Mucosa of descending colon (tissue), 3 donors: ENCODE measurements at places on chromosomes 12 and 14.

GRCh38 chr12:20370866-20371519 lies 2.7 kb downstream of the PDE3A start:
- DNase-seq = no peak

DNA sequence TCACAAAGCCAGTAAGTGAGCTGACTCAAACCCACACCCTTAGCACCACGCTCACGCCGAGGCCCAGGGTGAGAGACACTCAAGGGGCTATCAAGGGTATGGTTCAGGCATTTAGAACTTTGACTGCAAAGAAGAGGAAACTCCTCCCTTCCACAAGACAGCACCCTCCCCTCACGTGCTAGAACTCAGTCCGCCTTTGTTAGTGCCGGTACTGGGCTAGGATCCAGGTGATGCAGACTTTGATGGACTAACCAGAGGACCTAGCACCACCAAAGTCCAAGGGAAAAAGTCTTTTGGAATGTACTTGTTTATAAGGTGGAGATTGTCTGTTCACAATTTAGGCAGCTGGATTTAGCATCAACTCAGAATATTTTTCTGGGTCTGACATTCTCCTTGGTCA lies 33.7 kb downstream of the VWF start:
- no peak for DNase-seq

GRCh38 chr14:95189367-95190132 lies 32.2 kb upstream of the DICER1 start:
- no peak for DNase-seq

- DNase-seq = no peak
Measured at GRCh38 chr14:24789378-24789884, 155.4 kb upstream of the GZMB start.

DNA sequence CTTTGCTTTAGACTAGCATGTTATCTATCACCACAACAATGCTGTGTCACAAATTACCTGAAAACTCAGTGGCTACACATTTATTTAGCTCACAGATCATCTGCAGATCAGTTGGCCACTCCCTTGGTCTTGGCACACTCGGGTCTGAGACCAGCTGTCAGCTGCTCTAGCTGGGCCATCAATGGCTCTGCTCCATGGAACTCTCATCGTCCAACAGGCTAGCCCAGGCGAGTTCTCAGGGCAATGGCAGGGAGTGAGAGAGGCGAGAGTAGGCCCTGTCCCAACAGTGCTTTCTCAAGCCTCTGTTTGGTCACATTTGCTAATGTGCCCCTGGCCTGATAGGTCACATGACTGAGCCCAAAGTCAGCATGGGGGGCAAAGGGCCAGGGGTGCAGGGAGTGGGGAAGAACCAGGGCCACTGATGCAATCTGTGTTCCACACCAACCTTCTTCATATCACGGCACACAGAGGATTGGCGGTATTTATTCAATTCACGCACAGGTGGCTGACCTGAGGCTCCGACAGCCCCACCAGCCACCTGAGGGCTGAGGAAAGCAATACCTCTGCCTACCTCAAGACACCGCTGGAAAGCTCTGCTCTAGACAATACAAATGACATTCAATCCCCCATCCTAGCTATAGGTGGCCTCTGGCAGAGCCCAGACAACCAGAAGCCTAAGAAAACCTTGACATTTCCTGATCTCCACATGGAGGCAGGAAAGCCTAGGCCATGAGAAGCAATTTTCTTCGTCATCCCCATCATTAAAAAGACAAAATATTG lies 82.5 kb downstream of the NT5DC3 start:
- DNase-seq = no peak

DNA sequence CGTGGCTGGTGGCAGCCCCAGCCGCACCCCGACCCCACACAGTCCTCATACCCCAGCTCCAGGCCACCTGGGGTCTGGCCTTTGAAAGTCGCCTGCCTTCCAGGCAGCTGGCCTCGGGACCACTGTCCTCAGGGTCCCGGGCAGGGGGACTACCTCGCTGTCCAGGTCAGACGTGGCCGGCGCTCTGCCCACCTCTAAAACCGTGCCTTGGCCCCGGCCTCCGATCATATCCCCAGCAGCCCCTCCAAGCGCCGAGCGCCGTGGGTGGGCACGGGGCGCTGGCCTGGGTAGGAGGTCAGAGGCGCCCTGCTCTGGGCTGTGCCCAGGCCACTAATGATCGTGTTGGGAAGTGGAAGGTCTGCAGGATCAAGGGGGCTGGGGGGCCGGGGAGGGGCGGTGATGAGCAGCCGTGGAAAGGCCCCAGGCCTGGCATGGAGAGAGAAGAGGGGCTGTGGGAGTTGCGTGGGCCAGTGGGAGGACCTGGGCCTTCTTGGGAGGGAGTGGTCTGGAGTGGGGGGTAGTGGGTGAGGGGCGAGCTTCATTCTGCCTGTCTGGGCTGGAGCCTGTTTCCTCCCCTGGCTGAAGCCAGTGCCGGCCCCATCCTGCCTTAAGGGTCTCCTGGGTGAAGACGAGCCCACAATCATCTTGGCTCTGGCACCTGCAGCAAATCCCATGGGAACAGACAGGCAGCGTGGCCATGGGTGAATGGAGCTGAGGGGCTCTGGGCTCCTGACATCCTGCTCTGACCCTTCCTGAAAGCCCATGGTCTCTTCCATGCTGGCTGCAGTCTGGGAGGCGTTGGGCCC lies 4.9 kb downstream of the TMEM121 start:
- DNase-seq = no peak

DNA sequence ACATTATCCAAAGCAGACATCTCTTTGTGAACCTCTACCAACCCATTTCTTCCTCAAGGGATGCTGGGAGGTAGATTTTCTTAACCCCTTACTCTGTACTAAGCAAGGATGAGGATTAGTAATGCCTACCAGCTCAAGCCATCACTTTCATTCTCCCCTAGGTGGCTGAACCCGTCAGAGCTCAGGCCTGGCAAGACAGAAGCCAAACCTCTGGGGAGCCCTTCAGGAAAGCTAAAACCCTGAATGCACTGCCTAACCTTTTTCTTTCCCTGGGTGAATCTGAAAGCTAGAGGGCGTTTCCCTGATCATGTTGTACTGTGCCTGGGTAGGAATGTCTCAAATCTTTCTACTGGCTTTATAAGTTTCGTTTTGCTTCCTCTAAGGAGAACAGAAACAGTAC lies 617.3 kb downstream of the RPL10L start:
- no peak for DNase-seq

GRCh38 chr14:33081259-33081658 lies 142.6 kb downstream of the NPAS3 start:
- DNase-seq = peak; percentile 5

- no peak for DNase-seq
Measured at GRCh38 chr12:93429448-93429847, 12.3 kb downstream of the UBE2N start.

DNA sequence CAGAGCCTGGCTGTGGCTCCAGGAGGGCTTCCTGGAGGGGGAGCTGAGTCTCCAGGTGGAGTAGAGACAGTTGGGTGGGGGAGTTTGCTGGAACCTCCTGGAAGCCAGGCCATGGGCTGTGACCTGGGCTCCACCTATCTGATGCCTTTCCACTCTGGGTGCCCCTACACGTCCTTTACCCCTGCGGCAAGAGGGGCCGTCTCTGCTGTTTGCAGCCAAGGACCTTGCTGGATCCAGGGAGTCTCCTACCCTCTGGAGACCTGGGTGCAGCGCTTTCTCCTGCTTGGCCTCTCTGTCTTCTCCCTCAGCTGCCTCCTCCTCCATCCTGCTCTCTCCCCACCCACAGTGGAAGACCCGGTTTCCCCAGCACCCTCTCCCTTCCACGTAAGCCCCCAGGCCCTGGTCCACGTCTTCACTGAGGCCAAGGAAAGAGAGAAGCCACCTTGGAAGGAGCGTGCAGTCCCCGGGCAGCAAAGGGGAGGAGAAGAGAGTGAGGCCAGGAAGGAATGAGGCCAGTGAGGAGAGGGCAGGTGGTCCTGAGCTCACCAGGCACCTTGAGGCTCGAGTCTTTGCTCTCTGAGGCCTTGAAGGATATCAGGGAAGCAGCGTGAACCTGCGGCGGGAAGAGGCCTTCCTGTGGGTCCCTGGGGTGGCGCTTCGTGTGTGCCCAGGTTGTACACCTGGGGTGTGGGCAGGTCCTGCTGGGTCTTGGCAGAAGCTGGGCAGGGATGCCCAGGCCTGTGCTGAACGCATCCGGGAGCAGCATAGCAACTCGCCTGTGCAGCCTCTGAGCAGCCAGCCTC lies 294.3 kb upstream of the RTL1 start:
- DNase-seq = no peak

DNA sequence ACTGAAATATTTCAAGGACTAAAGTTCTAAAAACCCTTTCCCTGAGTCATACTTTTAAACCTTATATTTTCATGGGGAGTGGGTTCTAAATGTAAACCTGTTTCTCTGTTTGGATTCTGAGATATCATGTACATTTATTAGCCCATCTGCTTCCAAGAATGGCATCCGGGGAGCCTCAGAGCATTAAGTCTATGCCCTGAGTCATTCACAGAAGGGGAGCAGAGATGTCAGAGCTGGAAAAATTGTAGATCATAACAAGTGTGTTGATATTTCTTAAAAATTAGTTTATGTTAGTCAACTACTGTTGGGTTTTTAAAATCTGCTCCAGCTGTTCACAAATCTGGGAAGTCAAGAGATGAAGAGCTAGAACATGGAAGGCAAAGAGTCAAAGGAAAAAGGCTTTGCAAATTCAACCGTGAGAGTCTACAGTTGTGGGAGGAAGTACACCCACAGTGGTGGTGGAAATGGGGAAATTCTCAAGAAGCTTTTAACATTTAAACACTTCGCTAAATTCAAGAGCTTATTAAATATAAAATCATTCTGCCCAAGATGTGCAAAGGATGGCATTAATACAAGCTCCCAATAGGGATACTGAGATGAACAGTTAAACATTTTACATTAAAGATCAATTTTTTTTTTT lies 70.5 kb upstream of the FLRT2 start:
- no peak for DNase-seq

DNA sequence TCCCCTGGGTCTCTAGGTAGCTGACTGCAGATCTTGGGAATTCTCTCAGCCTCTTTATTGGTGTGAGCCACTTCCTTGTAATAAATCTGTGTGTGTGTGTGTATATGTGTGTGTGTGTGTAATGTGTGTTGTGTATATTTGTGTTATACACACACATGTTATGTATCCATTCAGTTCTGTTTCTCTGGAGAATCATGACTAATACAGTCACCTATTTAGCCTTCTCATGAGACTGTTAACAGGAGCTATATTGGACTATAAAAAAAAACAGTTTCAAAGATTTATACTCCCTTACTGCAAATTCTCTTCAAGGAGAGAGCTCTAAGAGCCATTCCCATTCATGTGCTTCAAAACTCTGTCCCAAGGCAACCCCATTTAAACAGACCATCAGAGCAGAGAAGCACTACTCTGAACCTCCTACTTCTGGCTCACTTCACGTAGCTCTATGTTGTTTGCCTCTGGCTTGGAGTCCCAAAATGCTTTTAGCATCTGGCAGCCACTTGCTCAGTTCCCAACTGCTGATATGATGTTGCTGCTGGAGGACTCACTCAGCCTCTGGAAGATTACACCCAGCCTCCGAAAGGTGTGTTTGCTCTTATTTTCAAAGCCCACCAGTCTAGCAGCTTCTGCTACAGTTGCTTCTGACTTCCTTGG lies 48.7 kb upstream of the KITLG start:
- DNase-seq = no peak

- no peak for DNase-seq
Measured at GRCh38 chr12:75378354-75378753, 12.5 kb upstream of the GLIPR1L2 start.
